ENCODE measurements at places on chromosomes 4 and X.

DNA sequence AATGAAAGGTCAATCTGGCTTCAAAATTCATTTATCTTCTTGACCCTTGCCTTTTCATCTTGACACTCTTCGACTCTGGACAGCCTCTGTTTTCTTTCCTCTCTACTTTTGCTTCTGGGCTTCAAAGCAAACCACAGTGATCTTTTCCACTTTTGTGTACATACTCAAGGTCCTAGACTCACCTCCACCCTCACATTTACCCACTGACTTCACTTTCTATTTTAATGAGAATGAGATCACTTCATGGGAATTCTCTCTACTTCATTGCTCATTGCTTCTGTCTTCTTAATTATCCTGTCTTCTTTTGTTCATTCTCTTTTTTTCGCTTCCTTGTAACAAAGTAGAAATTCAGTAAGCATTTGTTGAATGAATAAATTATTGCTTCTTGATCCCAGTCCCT is 330.1 kb upstream of the HAND2 start:
- no peak for DNase-seq

- DNase-seq: no peak
Measured at GRCh38 chr4:107131295-107131694, 95.2 kb upstream of the DKK2 start.

GRCh38 chr4:156746111-156746510 is 225.5 kb downstream of the PDGFC start:
- DNase-seq: no peak

GRCh38 chr4:150939530-150939929 is 75.6 kb downstream of the LRBA start:
- DNase-seq: no peak

DNA sequence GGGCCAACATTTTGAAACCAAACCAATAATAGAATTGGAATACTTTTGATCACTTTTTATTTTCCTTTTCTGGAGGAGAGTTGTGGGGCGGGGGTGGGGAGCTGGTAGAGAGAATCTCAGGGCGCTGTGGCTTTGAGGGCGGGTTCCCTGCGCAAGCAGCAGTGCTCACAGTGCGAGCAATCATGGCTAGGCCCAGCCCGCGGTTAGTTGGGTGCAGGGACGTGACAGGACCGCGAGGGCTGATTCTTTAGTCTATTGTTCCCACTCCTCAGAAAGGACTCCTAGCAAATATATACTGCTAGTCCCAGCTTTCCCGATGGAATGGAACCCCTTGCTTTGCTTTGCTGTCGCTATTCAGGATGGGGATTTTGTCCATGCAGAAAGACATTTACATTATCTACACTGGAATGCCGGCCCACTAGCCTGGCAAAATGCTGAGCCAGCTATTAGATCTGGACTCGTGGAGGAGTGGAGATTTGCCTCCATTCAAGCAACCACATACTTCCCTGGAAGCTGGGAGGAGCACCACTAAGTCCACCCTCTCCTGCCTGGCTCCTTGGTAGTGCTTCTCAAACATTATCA is 23.9 kb upstream of the APLN start:
- no peak for DNase-seq

DNA sequence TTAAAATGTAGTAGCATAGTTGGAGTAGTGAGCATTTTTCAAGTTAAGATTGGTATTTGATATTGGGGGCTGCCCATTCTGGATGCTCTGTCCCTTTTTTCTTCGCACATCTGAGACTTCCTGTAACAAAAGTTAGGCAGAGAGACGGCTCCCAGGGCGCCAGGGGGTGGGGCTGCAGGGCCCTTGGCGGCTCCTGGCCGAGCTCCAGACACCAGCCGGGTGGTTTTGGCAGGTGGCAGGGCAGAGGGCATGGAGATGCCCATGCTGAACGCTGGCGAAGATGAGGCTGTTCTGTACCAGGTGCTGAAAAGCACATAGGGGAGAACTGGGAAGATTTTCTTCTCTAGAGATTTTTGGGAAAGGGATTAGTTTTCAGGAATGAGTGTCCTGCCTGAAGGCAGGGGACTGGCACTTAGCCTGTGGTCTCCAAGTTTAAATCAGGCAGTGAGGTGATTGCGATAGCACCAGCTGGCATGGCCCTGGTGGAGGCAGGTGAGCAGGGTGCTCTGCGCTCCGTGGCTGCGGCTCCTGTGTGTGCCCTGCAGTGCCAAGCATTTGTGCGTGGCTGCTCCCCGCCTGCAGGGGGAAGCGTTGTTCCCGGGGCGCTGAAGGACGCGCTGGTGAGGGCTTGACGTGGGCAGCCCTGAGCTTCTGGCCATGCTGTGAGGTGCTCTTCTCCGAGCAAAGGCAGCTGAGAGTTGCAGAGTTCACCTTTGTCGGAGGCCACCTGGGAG is 23.6 kb upstream of the HGFAC start:
- DNase-seq: no peak

DNA sequence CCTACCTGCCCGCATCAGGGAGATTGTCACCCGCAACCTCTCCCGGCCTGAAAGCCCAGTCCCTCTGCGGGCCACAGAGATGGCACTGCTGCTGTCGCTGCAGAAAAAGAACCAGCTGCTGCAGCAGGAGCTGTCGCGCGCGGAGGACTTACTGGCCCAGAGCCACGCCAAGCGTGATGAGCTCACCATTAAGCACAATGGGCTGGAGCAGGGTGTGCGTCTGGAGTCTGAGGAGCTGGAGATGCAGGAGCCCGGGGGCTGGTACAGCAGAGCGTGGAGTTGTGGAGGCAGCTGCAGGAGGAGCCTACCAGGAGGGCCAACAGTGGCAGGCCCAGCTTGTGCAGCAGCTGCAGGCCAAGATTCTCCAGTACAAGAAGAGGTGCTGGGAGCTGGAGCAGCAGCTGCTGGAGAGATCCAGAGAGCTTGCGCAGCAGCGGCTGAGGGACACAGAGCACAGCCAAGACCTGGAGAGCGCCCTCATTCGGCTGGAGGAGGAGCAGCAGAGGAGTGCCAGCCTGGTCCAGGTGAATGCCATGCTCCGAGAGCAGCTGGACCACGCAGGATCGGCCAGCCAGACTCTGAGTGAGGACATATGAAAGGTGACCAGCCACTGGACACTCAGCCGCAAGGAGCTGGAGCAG is 11.3 kb downstream of the SMIM10L2A start:
- no peak for DNase-seq

DNA sequence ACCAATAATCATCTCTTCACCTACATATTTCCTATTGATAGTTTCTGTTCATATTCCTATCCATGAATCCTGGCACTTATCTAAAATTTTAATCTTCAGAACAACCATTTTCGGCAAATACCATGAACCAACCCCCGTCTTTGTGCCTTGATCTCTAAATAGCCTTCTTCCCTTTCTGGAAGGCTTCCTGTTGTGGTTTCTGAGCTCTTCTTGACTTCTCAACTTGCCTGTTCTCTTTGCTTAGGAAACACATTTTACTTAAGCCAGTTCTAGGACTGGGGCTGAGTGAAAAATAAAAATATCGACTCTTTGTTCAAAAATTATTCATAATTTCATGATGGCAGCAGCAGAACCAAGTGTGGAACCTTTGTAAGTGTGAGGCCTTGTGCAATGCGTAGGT is 882.4 kb downstream of the C4orf33 start:
- DNase-seq: no peak

DNA sequence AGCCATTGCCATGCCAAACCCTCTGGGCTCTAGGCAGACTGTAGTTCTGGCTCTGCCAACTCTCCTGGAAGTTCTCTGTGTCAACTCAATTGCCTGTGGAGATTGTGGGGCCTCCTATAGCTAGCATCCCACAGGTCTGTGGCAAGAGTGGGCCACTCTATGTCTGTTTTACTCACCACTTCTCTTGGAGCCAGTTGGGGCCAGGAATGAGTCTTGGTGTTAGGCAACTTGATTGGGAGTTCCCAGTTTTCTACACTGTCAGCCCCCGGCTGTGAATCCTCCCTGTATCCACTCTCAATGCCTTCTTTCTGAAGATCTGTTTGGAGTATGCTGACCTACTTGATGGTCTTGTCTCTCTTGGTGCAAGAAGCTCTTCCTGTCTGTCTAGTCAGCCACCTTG is 48.2 kb upstream of the EPGN start:
- DNase-seq: no peak

GRCh38 chr4:123578276-123579029 is 181.9 kb downstream of the SPRY1 start:
- DNase-seq: no peak

- no peak for DNase-seq
Measured at GRCh38 chrX:72216973-72217372, 21.9 kb downstream of the ERCC6L start.

DNA sequence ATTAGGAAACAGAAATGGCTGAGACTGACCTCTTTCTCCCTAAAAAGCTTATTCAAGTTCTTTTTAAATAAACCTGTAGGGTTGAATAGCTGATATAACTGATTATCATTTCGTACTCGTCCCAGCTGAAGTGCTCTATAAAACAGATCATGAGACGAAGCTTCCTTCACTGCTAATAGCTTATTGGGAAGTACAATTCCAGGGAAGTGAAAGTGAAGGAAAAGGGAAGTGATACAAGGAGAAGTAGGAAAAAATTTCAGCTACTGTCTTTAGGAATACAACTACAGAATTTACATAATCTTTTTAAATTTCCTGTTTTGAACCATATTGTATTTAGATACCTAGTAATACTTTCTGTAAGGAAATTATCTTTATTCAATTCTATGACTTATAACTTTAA is 103.0 kb downstream of the SNCA start:
- DNase-seq: no peak

DNA sequence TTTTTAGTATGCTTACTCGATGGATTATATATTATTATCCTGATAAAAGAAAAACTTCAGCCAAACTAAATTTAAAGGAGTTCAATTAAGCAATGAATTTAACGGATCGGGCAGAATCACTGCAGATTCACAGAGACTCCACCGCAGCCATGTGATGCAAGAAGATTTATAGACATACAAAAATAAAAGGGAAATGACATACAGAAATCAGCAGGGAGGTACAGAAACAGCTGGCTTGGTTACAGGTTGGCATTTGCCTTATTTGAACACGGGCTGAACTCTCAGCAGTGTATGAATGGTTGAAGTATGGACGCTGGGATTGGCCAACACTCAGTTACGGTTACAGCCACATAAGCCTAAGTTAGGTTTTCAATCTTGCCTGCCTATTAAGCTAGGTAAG is 35.4 kb upstream of the DHRSX start:
- no peak for DNase-seq

- DNase-seq: no peak
Measured at GRCh38 chr4:187270154-187270553, 546.5 kb upstream of the FAT1 start.

DNA sequence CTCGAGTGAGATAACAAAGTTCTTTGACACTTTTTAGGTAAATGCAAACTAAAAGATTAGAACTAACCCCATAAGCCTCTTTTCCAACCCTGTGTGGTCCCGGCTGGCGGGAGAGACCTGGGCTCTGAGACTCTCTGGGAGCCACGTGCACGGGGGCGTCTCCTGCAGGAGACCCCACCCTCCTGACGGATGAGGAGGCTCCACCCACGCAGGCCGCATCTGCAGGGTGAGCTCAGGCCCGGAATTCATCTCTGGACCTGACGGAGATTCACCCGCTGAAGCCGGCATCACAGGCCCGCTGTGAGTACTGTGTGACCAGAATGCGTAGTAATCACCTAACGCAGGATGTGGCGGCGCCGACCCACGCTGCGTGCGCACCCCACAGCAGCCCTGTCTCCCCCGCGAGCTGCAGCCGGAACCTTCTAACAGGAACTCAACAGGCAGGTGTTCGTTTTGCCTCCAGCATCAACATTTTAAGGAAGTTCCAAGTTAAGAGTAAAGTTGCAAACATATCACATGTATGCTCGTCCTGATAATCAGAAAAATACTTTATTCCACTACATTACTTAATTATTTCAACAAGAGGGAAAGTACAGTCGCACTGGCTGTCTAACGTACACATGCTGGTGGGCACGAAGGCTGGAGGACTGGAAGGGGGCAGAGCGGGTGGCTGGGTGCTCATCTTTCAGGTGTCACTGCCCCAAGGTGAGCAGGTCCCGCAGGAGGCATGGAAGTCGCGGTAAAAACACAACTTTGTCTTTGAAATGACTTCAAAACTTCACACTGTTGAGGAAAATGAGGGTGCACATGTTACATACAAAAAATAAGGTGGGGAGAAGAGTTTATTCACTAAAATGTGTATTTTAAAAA is 44.5 kb downstream of the FGFRL1 start:
- DNase-seq: no peak

All from PC-9 (cell line).